ENCODE measurements at places on chromosomes 1 and 21.

- no peak for DNase-seq
Observed at GRCh38 chr1:166884040-166884642, 8.1 kb upstream of the TADA1 start.

GRCh38 chr1:178575611-178576361, 62.9 kb downstream of the TEX35 start:
- DNase-seq, result no peak

DNA sequence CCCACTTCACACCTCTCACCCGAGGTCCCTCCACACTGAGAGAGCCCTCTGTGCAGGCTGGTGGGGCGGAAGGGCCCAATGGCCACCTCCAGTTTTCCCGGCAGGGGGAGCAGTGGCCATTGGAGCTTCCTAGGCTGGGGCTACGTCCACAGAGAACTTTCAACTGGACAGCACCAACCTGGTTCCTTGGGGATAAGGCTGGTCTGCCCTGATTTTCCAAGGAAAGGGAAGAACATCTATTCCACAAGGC, 20.3 kb upstream of the LAPTM5 start:
- DNase-seq, result no peak

GRCh38 chr1:27554759-27555699, 48.9 kb downstream of the AHDC1 start:
- no peak for DNase-seq

DNA sequence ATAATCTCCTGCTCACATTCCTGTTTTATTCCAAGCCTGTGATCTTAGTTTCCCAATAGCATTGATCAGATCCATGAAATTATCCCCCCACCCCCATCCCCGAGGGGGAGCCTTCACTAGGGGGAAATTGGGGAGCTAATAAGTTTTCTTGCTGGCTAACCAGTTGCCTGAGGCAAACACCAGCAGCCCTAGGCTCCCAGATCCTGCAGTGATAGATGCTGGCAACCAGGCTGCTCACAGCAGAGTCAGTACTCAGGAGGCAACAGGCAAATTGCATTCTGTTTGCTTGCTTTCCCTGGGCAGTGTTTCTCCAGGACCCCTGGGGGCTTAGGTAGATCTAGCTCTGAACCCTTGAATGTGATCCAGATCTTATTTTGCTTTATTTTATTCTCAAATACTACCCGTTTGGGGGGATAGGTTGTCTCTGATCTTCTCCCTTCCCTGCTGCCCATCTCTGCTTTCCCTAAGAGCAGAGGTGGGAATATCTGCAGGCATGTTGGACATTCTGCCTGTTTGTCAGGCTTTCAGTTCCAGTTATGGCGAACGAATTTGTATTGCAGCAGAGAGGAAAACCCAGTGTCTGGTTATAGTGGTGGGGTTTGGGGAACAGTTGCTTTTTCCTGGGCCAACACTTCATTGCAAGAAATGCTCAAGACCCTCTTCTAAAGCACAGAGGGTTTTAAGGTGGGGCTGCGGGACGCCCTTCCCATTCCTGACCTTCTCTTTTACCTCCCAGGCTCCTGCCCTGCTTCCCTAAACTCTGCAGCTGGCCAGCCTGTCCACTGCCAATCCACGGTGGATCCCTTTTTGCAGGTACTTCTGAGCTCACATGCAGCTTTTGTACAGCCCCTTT, 289.8 kb upstream of the PLXNA2 start:
- no peak for DNase-seq
